KG1 (cell line): ENCODE measurements at places on chromosomes 5 and 9.

DNA sequence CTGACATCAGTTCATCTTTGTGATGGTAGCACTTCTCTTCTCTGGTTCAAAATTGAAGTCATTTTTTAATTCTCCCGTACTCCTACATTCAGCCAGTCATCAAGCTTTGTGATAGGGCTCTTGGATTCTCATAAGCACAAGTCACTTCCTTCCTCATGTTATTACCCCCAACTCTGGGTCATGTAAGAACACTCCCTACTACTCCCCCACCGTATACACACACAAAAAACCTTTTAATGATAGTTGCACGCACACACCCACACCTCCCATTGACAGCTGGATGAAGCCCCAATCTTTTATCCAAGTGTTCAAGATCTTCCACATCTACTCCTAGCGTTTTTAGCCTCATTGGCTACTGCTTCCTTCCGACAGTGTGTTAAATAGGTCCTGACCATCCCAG, 16.8 kb downstream of the KDM3B start:
- no peak for DNase-seq

- no peak for DNase-seq
These were observed 21.6 kb downstream of the NCS1 start for GRCh38 chr9:130193531-130194377.

GRCh38 chr5:112283943-112284929, 134.8 kb downstream of the EPB41L4A start:
- DNase-seq = no peak

DNA sequence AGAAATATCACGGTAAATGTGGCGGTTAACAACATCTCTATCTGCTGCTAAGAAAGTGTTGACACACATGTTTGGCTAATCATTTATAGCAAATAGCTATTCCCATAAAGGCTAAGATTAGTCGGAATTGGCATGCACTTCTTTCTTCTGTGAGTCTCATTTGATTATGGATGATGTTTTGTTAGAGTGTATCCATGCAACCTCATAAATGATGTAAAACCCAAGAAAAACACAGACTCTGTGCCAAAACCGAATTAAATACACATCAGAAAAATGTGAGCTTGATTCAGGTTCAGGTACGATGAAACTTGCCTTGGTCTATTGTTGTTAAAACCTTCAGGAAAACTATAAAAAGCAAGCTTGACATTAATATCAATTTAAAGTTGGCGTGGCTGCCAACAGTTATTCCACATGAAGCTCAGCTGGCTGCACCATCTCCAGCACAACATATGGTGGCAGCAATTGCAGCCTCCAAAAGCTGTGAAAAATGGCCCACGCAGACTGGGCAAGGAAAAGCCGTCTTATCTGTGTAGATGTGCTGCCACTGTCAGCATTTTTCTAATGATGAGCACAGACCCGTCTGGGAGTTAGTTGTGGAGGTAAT, 41.1 kb upstream of the ICE1 start:
- DNase-seq = no peak

DNA sequence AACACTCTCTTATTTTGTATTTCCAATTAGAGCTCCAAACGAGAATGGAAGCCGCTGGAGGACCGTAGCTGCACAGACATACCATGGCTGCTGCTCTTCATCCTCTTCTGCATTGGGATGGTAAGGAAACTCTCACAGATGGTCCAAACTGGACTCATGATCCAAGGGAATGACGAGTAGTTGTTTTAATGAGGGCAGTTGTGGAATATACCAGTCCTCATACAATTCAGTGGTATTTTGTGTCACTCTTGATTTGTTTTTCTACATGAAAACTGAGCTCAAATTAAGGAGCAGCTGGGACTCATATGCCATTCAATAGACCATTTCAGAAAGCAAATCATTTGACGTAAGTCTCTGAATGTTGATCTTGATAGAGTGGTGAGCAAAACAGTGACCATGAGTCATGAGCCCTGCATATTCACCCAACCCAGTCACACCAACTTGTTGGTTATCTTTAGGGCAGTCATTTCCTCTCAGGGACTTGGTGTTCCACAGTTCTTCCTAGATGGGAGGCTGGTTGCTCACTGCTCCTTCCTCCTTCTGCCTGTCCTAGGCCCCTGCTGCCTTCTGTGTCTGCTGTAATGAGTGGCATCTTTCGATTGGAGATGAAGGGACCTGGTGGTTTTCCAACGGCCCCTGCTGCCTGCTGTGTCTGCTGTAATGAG, 54.9 kb downstream of the SLC44A1 start:
- no peak for DNase-seq

DNA sequence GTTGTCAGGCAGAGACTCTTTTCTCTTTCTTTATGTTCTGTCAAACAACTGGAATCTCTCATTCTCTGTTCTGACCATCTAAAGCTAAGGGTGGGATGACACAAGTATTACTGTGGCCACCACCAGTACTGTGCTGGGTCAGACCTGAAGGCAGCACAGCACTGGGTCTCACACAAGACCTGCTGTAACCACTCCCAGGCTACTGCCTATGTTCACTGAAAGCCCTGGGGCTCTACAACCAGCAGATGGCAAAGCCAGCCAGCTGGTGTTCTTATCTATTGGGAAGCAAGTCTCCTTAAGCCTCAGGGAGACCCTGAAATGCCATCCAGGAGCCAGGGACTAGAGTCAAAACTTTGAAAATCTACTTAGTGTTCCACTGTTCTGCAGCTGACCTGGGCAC, 189.5 kb downstream of the SLCO4C1 start:
- no peak for DNase-seq

DNA sequence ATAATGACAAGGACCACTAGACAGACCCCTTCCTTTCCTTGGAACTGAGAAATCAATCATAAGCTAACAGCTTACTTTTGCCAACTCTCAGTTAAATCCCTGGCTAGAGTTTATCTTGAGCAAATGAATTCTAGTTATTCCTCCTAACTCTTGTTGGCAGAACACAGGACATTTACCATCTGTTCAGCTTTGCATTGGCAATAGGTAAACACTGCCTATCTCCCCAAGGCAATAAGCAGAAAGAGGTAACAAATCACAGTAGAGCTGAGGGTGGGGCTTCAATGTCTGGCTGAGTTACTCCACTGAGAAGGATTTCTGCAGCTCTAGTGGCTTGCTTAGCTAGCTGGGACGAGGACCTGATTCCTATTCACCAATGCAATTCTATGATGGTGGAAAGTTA, 503.3 kb upstream of the GRIA1 start:
- DNase-seq = no peak

DNA sequence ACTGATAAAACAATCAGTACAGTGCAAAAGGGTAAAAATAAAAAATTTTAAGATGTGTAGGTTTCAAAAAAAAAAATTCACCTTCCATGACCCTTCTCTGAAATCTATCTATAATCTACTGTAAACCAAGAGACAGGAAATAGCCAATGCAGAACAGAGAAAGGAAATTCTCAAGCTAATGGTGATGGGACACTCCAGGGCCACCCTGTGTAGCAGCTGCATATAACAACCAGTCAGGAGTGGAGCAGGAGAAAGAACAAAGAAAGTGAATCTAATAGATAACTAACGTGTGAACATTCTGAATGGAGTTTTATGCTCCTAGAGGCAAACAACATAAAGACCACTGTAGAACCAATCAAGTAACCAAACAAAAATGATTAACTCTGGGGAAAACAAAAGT, 16.6 kb downstream of the SPTLC1 start:
- DNase-seq = no peak

- DNase-seq = no peak
These were observed 19.5 kb upstream of the RANBP6 start for GRCh38 chr9:6034954-6035353.

DNA sequence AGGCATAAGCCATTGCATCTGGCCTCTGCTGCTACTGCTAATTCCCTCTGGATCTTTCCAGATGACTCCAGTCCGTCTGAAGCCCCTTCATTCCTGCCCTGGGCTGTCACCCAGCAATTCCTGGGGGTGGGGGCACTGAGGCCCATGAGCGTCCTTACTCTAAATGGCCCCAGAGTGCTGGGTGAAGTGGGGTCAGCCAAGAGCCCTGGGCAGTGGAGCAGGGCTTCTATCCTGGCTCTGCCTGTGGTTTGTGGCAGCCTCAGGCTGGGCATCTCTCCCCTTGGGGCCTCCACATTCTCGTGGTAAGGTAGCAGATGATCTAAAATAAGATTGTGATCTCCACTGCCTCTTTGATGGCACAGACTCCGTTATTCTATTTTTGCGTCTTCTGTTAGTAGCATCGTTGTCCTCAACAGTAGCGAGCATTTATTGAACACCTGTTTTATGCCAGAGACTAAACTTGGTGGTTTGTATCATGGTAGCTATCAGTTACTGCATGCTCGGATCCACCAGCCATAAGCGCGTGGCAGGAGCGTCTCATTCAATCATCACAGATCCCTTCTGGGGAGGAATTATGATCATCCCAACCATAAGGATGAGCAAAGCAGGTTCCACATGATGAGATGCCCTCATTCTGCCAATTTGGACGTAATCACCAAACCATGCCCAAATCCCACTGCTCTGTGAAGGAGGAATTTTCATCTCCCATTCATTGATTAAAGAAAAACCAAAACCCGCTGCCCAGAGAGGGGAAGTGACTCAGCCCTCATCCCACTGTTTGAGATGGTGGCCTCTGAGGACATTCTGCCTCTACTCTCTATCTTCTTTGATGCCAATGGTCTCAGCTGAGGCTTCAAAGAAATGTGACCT, 21.9 kb upstream of the DUSP1 start:
- no peak for DNase-seq

GRCh38 chr9:137547687-137548543, 2.3 kb downstream of the PNPLA7 start:
- DNase-seq = no peak

DNA sequence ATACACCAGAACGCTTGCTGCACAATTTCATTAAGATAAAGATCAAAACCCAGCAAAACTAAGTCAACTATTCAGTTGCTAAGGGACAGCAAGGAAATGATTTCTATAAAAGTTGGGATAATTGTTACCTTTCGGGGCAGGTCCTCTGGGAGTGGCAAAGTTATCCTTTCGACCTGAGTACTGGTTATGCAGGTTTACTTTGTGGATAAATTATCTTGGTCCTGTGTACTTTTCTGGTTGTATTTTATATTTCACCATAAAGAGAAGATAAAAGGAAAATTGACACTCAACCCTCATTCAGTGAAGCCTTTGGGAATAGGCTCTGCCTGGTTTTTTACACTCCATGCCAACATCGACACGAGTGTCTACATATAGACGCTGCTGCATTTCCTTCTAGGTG, 146.5 kb downstream of the SYK start:
- no peak for DNase-seq

GRCh38 chr5:140800816-140801493, at the start of gene PCDHA3:
PCDHA3 (plus strand) TSS chr5:140801057.
- DNase-seq = no peak

- DNase-seq = no peak
These were observed 5.9 kb downstream of the PLK2 start for GRCh38 chr5:58454025-58454424.

DNA sequence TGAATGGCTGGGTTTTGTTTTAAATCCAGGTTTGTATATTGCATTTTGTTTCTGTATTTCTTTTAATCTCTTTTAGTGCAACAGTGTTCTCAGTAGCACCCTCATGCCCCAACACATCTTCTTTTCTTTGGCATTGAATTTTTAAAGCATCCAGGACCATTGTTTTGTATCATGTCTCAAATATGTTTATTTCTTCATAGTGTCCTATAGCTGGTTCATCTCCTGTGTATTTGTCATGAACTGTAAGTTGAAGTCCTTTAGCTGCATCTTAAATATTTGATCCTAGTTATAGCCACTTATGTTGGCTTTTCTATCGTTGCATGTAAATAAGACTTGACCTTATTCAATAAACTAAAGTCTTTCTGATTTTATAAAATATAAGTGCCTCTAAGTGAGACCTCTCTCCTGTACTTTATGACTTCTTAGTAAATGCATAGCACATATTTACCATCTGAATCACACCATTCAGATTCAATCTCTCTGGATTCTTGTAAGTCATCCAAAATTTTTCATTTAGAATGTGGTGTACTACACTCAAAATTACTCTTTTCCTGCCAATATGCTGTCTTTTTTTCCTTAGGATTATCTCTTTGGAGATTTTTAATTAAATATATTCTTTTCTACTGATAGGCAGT, 21.0 kb upstream of the ERCC6L2 start:
- DNase-seq = no peak

DNA sequence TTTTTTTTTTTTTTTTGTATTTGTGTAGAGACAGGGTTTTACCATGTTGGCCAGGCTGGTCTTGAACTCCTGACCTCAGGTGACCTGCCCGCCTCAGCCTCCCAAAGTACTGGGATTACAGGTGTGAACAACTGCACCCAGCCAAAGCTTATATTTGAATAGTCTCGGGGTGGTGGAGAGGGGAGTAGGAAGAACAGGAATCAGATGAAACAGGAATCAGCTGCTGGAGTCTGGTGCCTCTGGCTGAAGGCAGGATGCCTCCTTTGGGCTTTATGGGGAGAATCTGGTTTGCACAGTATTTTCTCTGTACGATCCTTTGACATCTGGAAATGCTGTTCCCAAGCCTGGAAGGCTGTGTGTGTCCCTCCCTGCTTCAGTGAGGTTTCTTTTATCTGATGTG, 10.9 kb downstream of the C5orf52 start:
- DNase-seq = no peak

- DNase-seq = no peak
These were observed 1.3 kb downstream of the NIPBL start for GRCh38 chr5:36877667-36878391.

DNA sequence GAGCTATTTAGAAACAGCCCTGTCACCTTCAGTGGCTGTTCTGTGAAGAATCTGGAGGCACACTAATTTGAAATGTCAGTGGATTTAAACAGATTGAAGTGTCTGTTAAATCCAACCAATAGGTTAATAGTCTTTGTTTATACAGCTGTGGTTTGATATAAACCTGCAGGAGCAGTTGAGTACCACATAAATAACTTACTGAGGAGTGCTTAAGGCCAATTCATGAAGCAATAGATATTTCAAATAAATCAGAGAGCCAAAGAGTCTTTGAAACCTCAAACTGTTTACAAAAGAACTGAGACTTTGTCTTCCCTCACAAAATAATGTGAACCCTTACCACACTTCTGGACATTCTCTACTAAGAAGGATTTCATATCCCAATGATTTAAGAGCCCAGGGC, 111.9 kb downstream of the FEM1C start:
- no peak for DNase-seq

DNA sequence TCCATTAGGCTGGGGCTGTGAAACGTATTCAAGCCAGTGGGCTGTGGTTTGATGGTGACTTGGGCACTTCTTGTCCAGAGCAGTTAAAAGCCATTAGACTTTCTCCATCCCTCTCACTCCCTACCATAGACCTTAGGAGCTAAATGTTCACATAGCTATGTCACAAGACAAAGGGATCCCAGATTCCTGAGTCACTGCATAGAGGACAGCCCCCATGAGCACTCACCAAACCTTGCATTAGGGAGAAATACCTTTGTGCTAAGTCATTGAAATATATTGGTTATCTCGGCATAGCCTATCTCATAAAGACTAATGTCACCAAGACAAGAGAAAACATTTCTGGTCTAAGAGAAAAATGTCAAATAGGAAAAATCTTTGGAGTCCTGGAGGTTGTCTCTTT, 104.3 kb downstream of the TRPM6 start:
- DNase-seq = no peak

- DNase-seq = no peak
These were observed 33.9 kb upstream of the TRIO start for GRCh38 chr5:14109041-14109747.
